ENCODE measurements at places on chromosomes 2 and 18. TPM values are rescaled to one million over a fixed set of nuclear protein-coding genes. Genes with fewer than 3 reads are reported as not detected.

NBEAL1 gene
- total RNA-seq: 72.7 TPM

ZDBF2 gene
- total RNA-seq: 1.7 TPM

- no peaks in the 10 kb centered on the region for H3K27me3 ChIP-seq
- DNase-seq: no peak
- no peak overlapping the region for H3K4me3 ChIP-seq
- H3K4me1 ChIP-seq: no peaks in the 10 kb centered on the region
- no peaks in the 10 kb centered on the region for H3K36me3 ChIP-seq
These were observed 137.0 kb downstream of the LRP2 start for GRCh38 chr2:169225233-169225750.

RGPD3 gene
- 0.05 TPM for total RNA-seq

DNA sequence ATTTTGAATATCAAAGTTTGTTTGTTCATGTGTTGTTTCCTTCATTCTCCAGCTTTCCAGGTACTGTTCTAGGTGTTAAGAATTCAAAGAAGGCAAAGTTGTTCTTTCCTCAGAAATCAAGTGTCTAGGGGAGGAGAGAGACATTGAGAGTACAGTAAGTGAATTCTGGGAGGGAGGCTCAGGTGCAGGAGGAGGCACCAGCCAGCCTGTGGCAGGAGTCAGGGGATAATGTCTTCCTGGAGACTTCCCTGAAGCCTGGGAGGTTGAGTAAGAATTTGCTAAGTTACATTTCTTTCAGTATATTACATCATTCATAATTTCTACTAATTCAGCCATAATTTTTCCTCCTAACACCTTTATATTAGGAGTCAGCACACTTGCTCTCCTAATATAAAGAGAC is 462.1 kb downstream of the TDRD15 start:
- H3K36me3 ChIP-seq: no peaks in the 10 kb centered on the region
- no peak overlapping the region for H3K4me3 ChIP-seq
- no peaks in the 10 kb centered on the region for H3K4me1 ChIP-seq
- no peak for DNase-seq

DTNA gene
- total RNA-seq: 1.3 TPM

GRCh38 chr2:239154971-239155805 is 245.6 kb downstream of the HDAC4 start:
- no peaks in the 10 kb centered on the region for H3K36me3 ChIP-seq
- no peak overlapping the region for H3K27ac ChIP-seq
- H3K4me3 ChIP-seq: no peak overlapping the region
- DNase-seq: no peak

- no peaks in the 10 kb centered on the region for H3K27me3 ChIP-seq
- H3K4me3 ChIP-seq: no peak overlapping the region
- no peak overlapping the region for H3K27ac ChIP-seq
- H3K4me1 ChIP-seq: no peaks in the 10 kb centered on the region
- DNase-seq: no peak
- no peaks in the 10 kb centered on the region for H3K36me3 ChIP-seq
These were observed 372.8 kb upstream of the RAB6C start for GRCh38 chr2:129606496-129607270.

DNA sequence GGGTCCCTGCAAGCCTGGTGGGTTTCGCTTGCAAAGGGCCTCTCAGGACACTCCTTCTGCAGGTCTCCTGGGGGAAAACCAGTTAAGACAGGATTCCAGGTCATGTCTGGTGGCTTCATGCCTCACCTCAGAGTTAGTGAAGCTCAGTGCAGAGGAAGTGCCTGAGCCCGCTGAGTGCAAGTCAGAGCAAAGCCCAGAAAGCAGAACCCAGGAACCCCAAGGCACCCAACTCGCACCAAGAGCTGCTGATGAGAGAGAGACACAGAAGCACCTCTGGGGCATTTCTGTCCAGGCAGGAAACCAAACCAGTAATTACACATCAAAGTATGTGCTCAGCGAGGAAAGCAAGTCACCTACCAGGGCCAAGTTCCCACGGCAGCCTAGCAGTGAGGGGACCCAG is 78.4 kb downstream of the ARHGEF4 start:
- H3K4me3 ChIP-seq: no peak overlapping the region
- H3K4me1 ChIP-seq: no peaks in the 10 kb centered on the region
- H3K36me3 ChIP-seq: no peaks in the 10 kb centered on the region
- no peak for DNase-seq

DNA sequence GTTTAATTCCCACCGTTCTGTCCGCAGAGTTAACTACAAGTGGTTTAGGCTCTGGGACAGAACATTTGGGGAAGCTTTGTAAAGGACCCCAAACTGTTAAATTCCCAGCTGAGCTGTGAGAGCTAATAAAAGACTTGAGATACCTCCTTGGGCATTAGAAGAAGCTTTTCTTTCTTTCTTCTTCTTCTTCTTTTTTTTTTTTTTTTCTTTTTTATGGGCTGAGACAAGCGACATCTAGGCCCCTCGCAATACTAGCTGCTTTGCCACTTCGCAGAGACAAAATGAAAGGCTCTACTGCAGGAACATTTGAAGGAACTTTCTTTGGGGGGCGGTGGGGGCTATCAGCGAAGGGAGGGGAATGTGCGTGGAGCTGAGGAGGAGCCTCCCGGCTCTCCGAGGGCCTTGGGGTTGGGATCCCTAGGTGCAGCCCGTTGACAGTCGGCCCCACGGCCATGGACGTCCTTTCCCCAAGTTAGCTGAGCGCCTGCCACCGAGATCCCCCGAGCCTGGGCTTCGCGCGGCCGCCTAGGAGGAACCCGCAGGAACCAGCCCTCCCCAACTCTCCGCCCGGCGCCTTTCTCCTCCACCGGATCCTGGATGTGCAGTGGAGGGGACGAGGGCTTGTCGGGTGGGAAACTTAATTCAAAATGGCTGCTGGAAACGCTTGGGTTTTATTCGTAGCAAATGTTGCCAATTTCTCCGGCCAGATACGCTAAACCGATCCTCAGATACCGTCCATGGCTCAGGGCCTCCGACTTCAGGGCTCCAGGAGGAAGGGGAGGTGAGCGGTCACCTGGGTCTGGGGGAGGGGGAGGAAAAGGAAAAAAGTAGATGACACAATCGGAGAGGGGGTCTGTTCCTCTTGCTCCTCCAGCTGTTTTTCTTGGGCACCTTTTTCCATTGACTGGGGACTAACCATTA is 4.2 kb downstream of the MEIS1 start:
- peak overlapping the region; percentile 55 for H3K4me3 ChIP-seq
- H3K27me3 ChIP-seq: peaks cover 4% of the 10 kb centered on the region
- H3K27ac ChIP-seq: peak overlapping the region; percentile 87
- no peak for DNase-seq

MGAT4A gene
- 103 TPM for total RNA-seq

TET3 gene
- total RNA-seq: 22.9 TPM

DNA sequence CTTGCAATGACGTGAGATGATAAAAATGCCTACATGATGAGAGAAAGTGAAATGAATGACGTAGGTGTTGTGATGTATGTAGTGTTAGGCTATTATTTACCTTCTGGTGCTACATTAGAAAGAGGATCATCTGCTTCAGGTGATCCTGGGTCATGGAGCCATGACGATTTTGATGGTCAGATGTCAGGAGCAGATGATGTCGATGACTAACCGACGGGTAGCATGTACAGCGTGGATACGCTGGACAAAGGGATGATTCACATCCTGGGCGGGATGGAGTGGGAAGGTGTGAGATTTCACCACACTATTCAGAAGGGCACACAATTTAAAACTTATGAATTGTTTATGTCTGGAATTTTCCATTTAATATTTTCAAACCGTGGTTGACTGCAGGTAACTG is 43.5 kb upstream of the ACVR1C start:
- no peak overlapping the region for H3K27ac ChIP-seq
- no peaks in the 10 kb centered on the region for H3K27me3 ChIP-seq
- no peak for DNase-seq
- H3K4me3 ChIP-seq: no peak overlapping the region
- no peaks in the 10 kb centered on the region for H3K4me1 ChIP-seq
- no peaks in the 10 kb centered on the region for H3K36me3 ChIP-seq

GRCh38 chr2:227655454-227655853 is 11.2 kb upstream of the SCYGR5 start:
- no peak for DNase-seq
- no peaks in the 10 kb centered on the region for H3K4me1 ChIP-seq
- H3K36me3 ChIP-seq: no peaks in the 10 kb centered on the region
- H3K27me3 ChIP-seq: no peaks in the 10 kb centered on the region

DNA sequence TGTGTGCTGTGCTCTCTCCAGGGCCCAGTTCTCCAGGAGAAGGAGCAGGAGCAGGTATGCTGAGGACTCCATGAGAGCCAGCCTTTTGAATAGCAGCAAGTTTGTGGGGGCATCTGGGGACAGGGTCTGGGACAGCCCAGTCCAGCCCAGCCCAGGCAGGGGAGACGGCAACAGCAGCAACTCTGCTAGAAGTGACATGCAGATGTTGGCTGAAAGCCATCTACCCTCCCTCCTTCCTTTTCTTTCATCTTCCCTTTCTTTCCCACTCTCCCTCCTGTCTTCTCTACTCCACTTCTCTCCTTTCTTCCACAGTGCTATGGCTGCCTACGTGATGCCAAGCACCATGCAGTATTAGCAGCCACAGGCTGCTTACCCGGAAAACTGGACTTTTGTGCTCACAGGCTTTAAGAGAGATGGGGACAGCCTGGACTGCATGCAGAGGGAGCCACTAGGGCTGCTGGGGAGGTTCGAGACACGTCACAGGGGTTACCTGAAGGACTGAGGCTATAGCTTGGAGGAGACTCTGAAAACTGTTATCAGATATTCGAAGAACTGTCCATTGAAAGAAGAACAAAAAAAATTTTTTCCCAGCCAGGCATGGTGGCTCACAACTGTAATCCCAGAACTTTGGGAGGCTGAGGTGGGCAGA is 23.8 kb upstream of the YWHAQ start:
- H3K4me1 ChIP-seq: no peaks in the 10 kb centered on the region
- no peak overlapping the region for H3K27ac ChIP-seq
- H3K36me3 ChIP-seq: no peaks in the 10 kb centered on the region
- DNase-seq: no peak
- H3K4me3 ChIP-seq: no peak overlapping the region
